ENCODE measurements at places on chromosomes 16 and 17.

DNA sequence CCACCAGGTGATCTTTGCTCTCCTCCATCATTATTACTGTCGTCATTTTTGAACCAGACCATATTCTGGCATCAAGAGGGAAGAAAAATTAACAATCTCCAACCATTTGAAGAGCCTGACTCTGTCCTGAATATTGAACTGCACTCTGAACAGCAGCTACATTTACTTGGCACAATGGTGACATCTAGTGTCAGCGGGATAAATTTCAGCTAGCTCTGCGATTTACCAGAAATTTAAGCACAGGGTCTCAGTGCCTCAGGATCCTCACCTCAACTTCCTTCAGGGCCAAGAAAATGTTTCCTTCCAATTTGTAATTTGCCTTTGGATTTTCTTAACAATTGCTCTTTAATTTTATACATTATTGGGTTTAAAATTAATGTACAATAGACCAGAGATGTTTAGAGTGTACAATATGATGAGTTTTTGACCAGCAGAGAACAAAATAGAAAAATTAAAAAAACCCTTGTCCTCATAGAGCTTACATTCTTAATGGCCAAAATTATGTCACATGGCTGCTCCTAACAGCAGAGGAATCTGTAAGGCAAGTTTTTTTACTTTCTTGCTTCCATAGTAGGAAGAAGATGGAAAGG, 10.7 kb upstream of the ZNF19 start:
- DNase-seq, result peak; percentile 45

GRCh38 chr17:75695830-75696271, 25.4 kb upstream of the ITGB4 start:
- DNase-seq, result no peak

DNA sequence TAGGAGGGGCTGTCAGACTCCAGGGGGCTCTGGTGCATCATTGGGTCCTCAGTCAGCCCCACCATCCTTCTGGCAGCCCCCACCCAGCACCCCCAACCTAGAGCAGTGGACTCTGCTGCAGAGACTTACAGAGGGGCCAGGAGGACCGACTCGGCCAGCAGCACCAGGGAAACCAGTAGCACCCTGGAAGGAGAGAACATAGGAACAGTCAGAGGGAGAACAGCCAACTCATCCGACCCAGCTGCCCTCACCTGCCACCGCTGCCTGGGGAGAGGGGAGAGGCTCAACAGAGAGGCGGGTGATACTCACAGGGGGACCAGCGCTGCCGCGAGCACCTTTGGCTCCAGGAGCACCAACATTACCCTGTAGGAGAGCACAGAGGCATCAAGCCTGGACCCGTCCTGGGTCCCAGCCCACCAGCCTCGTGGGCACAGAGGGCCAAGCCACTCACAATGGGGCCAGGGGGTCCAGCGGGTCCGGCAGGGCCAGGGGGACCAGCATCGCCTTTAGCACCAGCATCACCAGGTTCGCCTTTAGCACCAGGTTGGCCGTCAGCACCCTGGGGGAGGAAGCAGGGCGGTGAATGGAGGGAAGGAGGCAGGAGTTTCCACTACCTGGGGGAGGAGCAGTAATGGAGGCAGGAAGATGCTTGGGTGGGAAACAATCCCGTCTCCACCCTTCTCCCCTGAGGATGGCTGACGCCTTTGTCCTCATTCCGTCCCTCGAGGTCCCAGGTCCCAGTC, 11.7 kb downstream of the COL1A1 start:
- no peak for DNase-seq

DNA sequence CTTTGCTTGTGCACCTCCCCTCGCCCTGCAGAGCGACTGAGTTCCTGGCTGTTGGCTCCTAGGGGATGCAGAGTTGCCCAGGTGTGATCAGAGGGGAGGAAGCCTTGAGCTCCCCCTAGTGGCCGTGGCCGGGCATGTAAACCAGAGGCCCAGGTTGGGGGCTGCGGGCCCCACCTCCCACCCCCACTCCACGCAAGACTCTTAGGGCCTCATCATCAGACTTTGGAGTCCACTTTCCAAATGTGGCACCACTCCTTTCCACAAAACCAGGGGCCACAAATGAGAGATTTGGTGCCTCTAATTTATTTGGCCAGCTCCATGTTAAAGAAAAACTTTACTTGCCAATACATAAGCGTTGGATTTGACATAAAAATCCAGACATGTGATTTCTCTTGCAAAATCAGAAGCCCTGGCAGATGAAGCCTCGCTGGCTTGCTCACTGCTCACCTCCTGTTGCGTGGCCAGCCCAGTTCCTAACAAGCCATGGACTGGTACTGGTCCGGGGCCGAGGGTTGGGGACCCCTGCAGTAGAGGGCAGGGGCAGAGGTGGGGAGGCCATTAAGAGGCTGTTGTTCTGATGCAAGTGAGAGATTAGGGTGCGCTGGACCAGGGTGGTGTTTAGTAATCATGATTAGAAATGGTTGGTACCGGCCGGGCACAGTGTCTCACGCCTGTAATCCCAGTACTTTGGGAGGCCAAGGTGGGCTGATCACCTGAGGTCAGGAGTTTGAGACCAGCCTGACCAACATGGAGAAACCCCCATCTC, 28.7 kb upstream of the GAS7 start:
- peak; percentile 7 for DNase-seq

GRCh38 chr17:38617074-38617860, 11.5 kb upstream of the SRCIN1 start:
- no peak for DNase-seq

GRCh38 chr16:84047626-84048025, 5.0 kb upstream of the SLC38A8 start:
- DNase-seq, result no peak

DNA sequence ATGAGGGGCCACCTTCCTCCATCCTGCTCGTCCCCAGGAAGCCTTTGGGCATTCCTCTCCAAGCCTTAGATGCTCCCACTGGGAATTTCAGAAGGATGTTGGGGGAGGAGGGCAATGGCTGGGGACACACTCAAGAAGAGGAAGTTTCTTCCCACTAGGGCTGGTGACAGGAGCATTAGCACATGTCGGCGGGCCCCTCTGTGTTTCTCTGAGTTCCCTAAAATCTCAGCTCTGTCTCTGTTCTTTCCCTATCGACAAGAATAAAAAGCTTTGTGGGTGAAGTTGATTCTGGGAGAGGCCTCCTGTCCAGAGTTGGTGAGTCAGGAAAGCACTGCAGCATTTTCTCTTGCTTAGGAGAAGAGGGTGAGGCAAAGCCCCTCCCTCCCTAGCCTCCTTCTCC, 19.7 kb upstream of the C17orf107 start:
- DNase-seq, result no peak

DNA sequence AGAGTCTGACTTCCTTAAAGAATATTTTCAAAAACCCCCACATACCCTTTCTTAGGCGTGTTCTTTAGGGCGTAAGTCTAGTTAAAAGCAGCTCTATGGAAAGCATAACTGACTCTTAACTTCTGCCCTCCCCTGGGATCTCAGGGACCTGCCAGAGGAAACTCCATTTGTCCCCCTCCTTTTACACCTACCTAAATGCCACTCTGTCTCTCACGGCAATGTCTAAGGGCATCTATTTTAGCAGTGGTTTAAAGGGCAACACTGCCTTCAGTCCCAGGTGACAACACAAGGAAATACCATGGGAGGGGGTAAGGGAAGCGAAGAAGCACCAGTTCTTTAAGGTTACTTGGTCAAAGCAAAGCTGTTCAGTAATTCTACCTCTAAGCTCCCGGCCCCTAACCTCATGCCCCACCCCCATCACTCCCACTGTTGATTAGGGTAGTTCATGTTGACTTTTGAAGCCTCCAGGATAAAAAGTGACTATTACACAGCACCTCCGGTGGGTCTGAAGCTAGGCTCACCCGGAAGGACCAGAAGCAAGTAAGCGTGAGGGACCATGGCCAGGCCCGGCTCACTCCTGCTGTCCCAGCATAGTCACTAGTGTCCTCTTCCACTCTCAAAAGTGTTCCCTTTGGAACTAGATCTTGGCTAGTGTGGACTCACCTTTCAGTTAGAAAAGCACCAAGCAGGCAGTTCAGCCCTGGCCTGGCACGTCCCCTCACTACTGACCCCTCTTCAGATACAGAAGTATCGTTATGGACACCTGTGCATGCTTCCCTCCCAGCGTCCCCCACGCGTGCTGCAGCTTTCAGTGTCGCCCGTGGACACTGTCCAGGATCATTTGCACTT, 47.1 kb downstream of the CYTH1 start:
- DNase-seq, result no peak

GRCh38 chr16:57024894-57025680, 35.7 kb downstream of the NLRC5 start:
- DNase-seq, result no peak

GRCh38 chr16:79456036-79456435, 144.5 kb downstream of the MAF start:
- DNase-seq, result no peak

GRCh38 chr17:66021757-66022156, 170.2 kb downstream of the CEP112 start:
- no peak for DNase-seq

All from activated T-cell treated with anti-CD3 and anti-CD28 coated beads for 24 hours (primary cell).